ENCODE measurements at places on chromosomes 3 and 15. TPM values are rescaled to one million over a fixed set of nuclear protein-coding genes. Genes with fewer than 3 reads are reported as not detected.

The TIGIT gene
- total RNA-seq = 0.75 TPM

The LDHAL6B gene
- not detected for total RNA-seq

- DNase-seq = no peak
These were observed 2.3 kb downstream of the FBN1 start for GRCh38 chr15:48643206-48643605.

DNA sequence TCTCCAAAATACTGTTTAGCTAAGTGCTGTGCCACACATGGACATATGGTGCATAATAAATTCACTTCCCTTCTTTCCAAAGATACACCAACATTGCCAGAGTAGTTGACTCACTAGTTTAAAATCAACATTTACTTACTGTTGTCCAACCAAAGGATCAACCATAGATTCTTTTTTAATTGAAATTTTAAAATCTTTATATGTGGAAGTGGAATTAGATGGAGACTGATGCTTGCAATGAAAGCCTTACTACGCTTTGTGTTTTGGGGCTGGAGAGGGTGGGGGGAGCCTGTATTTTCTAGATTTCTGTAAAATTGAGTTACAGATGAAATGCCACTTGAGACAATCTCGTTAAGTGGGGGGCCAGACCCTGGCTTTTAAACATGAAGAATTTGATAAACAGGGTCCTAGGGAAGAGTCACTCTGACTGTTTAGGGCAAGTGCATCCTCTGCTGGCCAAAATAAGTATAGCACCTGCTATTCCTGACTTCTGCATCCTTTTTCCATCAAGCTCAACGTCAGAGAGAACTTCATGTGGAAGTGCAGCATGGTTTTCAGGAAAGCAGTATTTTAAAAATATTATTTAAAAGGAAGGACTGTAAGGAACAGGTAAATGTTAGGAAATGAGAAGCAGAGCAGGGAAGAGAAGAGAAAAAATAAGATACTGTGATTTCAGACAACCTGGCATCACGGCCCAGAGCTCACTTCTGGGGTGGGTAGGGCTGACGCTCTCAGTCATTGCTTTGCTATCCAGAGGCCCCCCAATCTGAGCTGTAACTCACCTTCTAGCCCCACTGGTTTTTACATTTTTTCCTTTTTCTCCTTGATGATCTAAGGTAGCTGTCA is 76.7 kb downstream of the BOC start:
- no peak for DNase-seq

The PPM1L gene
- total RNA-seq = 17.0 TPM

- DNase-seq = peak; percentile 96
These were observed 930 bp upstream of the PPM1L start for GRCh38 chr3:160754855-160755747.

- no peak for DNase-seq
These were observed 252.9 kb upstream of the SOX2 start for GRCh38 chr3:181458857-181459256.

DNA sequence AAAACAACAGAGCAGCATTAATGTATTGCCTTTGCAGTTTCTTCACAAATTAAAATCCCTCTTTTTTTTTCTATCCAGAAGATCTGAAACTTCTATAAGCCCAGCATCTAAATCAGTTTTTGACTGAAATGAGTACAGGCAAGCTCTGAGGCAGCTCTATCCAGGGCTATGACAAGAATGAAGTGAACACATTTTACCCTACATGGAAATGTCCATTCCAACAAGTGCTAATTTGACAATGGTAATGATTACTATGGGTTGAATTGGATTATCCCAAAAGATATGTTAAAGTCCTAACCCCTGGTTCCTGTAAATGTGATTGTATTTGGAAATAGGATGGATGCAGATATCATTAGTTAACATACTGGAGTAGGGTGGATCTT is 115.7 kb downstream of the RPL22L1 start:
- DNase-seq = no peak

Data from aorta (tissue), 5 donors.